ENCODE measurements at places on chromosomes 6 and 20.

- no peak for DNase-seq
These were observed 41.0 kb downstream of the SAMD5 start for GRCh38 chr6:147549531-147549930.

GRCh38 chr6:158996856-158997255 lies 3.1 kb downstream of the RSPH3 start:
- no peak for DNase-seq

DNA sequence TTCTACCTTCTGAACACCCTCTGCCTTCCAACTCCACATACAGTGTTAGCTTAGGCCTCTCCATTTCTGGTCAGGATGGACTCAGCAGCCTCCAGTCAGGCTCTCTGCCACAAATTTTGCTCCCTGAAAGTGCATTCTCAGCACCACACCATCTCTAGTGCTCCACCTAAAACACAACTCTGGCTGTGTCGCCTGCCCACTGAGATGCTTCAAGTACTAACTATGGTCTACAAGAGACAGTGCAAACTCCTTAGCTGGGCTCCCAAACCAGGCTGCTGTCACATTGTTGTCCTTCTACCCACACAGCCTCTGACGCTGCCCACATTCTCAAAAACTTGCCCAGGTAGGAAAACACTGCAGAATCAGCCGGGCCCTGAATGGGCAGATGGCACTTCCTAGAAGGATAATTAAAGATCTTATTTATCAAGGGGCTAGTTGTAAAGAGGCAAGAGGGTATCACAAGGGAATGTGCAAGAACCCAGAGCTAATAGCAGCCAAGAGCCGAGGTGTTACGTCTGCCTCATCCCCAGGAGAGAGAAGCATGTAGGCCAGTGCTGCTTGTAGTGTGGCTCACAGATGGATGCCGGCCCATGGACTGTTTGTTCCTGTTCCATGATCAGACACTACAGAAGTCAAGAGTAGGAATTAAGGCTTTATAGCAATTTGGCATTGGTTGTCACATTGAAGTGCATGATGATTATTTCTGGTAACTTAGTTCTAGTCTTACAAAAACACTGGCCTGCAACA lies 189.7 kb downstream of the LRFN2 start:
- DNase-seq, result no peak

GRCh38 chr20:42346189-42347170 lies 728.3 kb upstream of the CHD6 start:
- no peak for DNase-seq

DNA sequence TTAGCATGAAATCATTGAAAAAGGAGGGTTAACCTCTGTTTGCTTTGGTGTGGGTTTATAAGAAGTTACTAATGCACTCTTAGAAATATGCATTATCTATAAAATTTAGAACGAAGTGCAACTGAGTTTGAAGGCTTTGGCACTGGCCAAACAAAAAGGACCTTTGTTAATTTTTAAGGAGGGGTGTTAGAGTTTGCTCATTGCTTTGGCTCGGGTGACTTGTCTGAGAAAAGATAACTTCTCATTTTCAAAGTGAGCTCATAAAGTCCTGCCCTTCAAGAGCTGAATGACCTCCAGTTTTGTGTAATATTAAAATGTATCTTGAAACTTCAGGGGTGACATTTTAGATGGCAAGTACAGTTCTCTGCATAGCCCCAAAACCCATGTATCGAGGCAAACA lies 25.9 kb downstream of the NEDD9 start:
- no peak for DNase-seq

GRCh38 chr6:159815410-159815809 lies 15.3 kb downstream of the PNLDC1 start:
- no peak for DNase-seq

DNA sequence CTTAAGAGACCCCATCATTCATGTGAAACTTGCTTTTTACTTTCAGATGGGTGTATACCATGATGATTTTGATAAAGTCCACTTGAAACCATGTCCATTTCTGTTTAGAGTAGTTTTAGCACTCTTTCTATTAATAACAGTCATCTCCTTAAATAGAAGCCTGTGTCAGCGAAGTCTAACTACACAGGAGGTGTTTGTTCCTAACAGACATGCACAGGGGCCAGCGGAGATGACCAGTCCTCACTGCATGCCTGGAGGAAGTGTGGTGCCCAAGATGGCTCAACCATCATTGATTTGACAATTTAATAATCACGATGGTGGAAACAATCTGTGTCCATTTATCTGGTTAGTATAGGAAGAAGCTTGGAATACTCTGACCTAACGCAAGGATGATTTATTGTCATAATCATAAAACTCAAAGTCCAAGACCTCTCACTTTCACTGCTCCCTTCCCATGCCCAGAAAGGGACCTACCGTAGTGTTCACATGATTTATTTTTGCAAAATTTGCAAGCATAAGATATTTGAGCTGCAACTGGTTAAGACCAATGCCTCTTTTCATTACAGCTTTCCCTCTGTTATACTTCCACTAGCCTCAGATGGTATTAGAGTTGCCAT lies 31.0 kb upstream of the CLIC5 start:
- DNase-seq, result no peak

- DNase-seq, result no peak
These were observed 307.2 kb upstream of the THEMIS start for GRCh38 chr6:128208078-128208477.

DNA sequence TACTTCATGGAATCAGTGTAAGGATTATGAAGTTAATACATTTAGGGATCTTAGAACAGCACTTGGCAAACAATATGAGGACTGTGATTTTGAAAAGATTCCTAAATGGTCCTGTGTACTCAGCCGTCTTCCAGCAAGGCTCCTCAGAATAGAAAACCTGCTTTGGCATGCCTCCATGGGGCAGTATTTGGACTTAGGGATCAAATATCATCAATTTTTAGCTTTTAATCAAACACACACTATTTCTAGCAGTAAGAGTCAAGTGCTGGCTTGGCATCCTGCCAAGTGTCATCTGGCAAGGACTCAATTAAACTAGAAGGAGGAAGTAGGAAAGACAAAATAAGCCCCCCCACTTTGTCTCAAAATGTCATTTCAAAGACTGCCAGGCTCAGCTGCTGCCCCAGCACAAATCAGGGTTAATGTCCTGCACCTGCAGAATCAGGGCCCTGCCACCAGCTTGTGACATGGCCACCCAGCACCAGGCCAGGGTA lies 40.8 kb downstream of the IYD start:
- DNase-seq, result peak; percentile 80

DNA sequence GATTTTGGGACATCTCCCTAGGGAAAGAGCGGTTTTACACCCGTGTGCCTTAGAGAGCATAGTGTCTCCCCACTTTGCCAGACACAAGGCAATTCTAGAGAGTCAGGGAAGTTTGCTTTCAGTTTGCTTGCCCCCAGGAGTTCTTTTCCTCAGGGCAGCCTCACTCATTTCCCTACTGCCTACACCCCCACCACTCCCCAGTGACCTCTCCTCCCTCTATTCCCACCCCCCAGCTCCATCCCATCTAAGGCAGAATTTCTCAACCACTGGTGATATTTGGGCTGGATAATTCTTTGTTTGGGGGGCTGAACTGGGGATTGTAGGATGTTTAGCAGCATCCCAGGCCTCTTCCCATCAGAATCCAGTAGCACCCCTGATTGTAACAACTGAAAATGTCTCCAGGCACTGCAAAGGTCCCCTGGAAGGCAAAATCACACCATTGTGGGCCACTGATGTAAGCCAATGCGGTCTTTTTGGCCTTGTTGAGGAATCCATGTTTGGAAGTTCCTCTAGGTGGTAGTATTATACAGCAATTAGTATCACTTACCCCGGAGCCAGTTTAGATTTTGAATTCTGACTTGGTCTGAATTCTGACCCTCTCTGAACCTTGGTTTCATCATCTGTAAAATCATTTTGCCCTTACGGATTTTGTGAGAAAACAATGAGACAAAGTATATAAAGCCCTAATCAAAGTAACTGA lies 1.3 kb downstream of the EPPIN start:
- no peak for DNase-seq

DNA sequence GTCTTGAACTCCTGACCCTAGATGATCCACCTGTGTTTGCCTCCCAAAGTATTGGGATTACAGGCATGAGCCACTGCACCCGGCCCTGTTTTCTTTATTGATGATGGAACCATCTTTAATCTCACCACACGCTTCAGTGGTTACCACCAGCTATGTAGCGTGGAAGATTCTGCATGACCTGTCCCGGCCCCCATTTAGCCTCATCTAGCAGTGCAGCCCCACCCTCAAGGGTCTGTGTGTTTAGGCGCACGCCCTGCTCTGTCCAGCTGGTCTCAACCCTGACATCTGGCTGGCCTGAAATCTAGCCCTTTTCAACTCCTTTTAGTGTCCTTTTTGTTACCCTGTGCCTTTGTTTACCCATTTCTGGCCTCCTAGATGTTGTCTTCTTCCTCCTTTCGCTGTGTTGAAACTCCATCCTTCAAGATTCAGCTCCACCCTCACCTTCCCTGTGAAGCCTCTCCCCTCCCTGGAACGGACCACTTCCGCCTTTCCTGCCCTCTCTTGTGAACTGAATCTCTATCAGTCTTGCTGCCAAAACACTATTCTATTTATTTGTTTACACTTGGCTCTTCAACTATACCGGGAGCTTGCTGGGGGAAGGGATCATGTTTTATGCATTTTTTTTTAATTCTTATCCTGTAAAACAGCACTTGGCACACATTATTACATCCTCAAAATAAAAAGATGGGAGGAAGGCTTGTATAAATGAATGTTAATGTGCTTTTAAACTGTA lies 101.0 kb upstream of the MTHFD1L start:
- DNase-seq, result no peak

DNA sequence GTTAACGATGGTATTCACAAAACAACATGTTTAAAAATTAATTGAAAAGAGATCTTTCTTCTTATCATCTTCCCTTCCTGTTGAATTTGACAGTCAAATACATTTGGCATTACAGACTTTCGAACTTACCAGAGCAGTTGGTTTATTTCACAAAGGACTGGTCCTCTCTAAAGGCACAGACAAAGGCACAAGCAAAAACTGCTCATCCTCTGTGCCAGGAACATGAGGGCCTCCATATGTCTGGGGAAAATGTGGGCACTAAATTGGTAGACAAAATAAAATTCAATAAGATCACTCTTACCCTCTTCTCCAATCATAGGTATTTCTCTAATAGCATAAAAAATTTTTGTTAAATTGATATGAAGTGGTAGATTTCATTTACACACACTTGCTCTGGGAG lies 40.4 kb downstream of the SYNE1 start:
- DNase-seq, result no peak

DNA sequence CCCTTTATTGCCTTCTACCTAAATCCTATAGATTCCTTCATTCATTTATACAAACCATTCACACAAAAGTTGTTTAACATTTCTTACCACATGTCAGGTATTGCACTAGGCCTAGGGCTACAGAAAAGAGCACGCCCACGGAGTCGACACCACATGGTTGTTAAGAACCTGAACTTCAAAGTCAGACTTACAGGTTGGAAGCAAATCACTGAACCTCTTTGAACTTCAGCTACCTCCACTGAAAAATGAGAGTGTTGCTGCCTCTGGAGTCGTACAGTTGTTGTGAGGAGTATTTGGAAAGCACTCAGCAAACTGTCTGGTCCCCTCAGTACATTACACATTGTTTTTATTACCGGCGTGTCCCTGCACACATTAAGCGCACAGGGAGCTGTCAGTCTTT lies 3.3 kb upstream of the SLPI start:
- no peak for DNase-seq

DNA sequence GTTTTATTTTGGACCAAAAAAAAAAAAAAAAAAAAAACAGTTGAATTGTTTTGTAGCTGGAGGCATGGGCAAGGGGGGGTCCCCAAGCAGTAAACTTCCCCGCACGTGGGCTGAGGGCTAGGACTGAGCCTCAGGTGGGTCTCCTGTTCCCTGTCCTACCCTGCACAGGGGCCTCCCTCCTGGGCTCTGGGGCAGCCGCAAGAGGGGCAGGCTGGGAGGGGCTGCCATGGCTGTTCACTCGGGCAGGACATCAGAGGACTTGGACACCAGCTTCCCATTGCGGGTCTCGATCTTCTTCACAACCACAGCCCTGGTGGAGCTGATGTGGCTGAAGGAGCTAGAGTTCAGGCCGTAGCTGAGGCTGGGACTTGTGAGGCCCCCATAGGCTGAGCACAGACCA lies 21.1 kb downstream of the SGK1 start:
- DNase-seq, result no peak

DNA sequence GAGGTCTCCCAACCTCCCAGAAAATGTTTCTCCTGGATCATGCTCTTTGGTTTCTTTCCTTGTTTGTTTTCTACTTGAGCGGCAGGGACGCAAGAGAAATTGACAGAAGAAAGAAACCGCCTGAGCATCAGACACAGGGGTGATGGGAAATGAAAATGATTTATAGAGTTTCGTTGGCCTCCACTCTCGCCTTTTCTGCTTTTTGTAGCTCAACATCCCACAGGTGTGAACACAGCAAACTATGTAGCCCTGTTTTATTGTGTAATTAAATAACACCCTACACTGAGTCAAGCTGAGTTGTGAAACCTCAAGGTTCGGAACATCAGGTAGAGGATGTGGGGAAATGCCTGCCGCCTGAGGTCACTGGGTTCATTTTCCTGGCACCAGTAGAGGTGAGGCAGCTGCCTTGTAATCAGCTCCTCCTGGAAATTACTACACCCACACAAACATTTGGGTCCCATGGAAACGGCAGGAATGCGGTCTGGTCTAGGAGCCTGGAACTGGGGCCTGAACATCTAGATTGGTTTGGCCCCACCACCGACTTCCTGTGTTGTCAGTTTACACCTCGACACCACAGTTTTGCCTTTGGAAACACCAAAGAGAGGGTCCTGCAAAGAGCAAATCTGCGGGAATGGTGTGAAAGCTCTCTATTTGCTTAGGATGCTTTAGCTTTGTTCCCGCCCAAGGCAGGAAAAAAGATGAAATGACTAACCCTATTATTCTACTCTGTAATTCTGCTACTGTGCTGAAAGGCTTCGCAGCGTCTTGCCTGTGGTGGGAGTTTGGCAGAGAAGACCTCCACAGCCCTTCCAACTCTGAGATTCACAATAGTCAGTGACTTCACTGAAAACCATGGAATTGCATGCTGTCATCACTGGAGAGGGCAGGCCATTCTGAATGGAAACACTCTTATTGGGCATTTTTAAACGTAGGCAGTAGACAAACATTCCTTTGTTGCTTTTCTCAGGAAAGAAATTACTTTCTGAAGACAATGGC lies 53.0 kb downstream of the ADAT2 start:
- DNase-seq, result peak; percentile 85

- no peak for DNase-seq
These were observed 91.8 kb downstream of the CARMIL1 start for GRCh38 chr6:25371037-25371347.

- peak; percentile 60 for DNase-seq
These were observed 8.7 kb downstream of the CST4 start for GRCh38 chr20:23680146-23680545.

GRCh38 chr6:169997930-169998218 lies 246.5 kb downstream of the ERMARD start:
- no peak for DNase-seq
